ENCODE measurements at places on chromosomes 3 and 15.

DNA sequence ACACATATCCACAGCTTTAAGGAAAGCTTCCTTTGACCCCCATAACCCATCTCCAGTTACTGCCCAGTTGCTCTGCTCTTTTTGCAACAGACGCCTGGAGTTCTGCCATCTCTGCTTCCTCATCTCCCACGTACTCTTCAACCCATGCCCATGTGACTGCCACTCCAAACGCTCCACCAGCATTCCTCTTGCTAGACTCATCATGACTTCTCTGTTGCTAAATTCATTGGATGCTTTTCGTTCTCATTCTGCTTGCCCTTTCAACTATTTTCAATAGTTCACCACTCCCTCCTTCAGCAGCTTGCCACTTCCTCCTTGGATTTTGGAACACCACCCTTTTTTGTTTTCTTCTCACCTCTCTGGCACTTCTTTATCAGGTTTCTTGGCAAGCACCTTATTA, 2.7 kb upstream of the KNSTRN start:
- no peak overlapping the region for H3K27ac ChIP-seq
- peaks cover 16% of the 10 kb centered on the region for H3K27me3 ChIP-seq
- peaks cover 19% of the 10 kb centered on the region for H3K4me1 ChIP-seq
- H3K36me3 ChIP-seq, result peaks cover 14% of the 10 kb centered on the region

- no peak for DNase-seq
- H3K27me3 ChIP-seq, result no peaks in the 10 kb centered on the region
- H3K27ac ChIP-seq, result no peak overlapping the region
- no peaks in the 10 kb centered on the region for H3K36me3 ChIP-seq
- no peaks in the 10 kb centered on the region for H3K4me1 ChIP-seq
These were observed 292.0 kb downstream of the TBL1XR1 start for GRCh38 chr3:176905331-176905730.

GRCh38 chr3:185950728-185951127, 12.9 kb upstream of the TRA2B start:
- H3K36me3 ChIP-seq, result no peaks in the 10 kb centered on the region
- no peak overlapping the region for H3K27ac ChIP-seq
- H3K4me3 ChIP-seq, result no peak overlapping the region
- no peak for DNase-seq
- peaks cover 28% of the 10 kb centered on the region for H3K27me3 ChIP-seq

- no peak overlapping the region for H3K4me3 ChIP-seq
- no peak for DNase-seq
- no peaks in the 10 kb centered on the region for H3K27me3 ChIP-seq
- H3K4me1 ChIP-seq, result no peaks in the 10 kb centered on the region
- H3K27ac ChIP-seq, result no peak overlapping the region
These were observed 104.7 kb upstream of the SLC7A14 start for GRCh38 chr3:170690661-170690981.

DNA sequence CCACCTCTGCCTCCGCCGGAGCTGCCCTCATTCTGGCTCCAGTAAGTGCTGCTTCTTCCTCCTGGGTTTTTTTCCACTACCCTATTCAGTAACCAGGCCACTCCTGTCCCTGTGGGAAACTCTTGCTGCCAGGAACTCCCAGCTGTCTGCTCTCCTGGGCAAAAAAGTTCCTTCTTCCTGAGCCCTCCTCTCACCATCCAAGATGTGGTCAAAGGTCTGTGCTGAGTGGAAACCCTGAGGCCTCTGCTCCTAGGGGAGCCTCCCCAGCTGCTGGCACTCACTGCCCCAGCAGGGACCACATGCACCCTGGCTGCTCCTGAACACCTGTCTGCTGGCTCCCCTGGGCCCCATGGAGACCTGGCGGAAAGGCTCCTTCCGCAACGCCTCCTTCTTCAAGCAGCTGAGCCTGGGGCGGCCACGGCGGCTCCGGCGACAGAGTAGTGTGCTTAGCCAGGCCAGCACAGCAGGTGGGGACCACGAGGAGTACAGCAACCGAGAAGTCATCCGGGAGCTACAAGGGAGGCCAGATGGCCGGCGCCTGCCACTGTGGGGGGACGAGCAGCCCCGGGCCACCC, 454 bp downstream of the C15orf62 start:
- H3K27me3 ChIP-seq, result no peaks in the 10 kb centered on the region
- peak overlapping the region; percentile 90 for H3K27ac ChIP-seq
- H3K36me3 ChIP-seq, result peaks cover 26% of the 10 kb centered on the region
- no peak for DNase-seq
- peaks cover 36% of the 10 kb centered on the region for H3K4me1 ChIP-seq

DNA sequence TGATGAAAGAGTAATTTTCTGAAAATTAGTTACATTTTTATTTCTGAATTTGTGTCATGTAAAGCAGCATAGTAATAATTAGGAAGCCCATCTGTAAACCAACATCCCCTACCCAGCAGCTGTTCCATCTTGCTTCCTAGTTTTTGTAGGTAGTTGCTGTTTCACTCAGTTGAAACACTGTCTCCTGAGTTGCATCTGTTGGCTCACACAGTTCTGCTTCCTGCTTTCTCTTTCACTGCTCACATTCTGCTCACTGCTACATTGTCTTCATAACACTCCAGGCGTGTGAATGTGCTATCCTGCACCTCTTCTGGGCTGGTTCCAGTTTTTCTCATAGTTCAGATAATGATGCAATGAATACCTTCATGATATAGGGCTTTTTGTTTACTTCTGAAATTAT, 123.4 kb downstream of the EPHB1 start:
- no peak overlapping the region for H3K27ac ChIP-seq
- no peaks in the 10 kb centered on the region for H3K27me3 ChIP-seq
- no peaks in the 10 kb centered on the region for H3K4me1 ChIP-seq
- no peaks in the 10 kb centered on the region for H3K36me3 ChIP-seq
- H3K4me3 ChIP-seq, result no peak overlapping the region

DNA sequence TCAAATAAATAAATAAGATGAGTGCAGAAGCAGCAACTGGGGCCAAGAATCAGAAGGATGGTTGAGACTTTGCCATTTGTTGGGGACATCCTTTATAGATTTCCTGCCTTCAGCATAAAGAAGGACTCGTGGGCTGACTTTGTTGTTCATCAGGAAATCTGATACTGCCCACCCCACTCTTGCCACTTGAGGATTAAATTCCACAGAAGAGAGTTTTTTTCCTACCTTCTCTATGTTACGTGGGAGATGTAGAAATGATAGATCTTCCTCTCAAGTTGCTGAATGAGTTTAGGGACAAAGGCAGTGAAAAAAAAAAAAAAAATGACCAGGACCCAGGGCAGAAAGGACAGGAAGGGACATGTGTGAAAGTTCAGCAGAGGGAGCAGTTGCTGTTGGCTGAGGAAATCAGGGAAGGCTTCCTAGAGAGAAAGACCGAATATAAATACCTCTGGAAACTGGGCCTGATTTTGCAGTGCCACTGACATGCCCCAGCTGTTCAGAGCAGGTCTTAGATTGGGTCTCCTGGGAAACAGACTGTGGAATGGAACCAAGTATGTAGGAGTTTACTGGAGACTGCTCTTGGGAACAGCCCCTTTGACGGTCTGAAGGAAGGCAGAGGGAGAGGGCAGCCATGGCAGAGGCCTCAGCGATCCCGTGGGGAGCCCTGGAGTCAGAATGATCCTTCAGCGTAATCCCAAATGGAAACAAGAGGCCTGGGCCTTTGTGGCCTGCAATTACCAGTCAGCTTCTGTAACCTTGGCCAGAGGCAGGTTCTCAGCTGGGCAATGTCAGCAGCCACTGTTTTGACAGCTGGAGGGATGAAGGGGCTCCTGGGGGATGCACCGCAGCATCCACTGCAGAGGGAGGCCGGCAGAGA, 50.9 kb downstream of the C3orf20 start:
- no peaks in the 10 kb centered on the region for H3K36me3 ChIP-seq
- no peak for DNase-seq
- no peak overlapping the region for H3K27ac ChIP-seq
- H3K4me3 ChIP-seq, result no peak overlapping the region

DNA sequence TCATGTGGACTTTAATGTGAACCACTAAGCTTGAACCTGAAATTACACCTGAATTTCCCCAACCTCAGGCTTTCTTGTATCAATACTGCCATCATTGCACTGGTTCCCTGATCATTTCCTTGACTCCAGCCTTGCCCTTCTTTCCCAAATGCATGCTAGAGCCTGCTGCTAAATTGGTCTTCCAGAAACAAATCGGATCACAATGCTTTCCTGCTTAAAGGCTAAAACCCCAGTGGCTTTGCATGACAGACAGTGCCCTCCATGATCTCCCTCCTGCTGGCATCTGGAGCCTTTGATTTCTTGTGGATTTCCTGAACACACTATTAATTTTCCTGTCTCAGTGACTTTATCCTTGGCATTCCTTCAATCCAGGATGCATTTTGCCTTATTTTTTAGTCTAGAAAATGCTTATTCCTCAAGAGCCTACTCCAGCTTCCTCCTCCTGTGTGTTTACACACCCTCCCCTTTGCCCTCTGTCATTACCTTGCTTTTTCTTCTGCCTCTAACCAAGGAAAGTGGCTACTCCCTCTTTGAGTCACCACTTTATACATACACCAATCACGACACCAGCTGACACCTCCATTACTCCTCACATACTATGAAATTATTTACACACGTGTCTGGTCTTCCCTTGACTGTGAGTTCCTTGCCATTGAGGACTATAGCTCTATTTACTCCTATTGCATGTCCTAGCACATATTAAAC, 214.6 kb downstream of the KCNAB1 start:
- H3K4me3 ChIP-seq, result no peak overlapping the region
- DNase-seq, result no peak
- no peak overlapping the region for H3K27ac ChIP-seq
- H3K27me3 ChIP-seq, result peaks cover 12% of the 10 kb centered on the region
- no peaks in the 10 kb centered on the region for H3K4me1 ChIP-seq
- H3K36me3 ChIP-seq, result no peaks in the 10 kb centered on the region

- H3K4me1 ChIP-seq, result peaks cover 12% of the 10 kb centered on the region
- peaks cover 12% of the 10 kb centered on the region for H3K36me3 ChIP-seq
- no peaks in the 10 kb centered on the region for H3K27me3 ChIP-seq
- DNase-seq, result no peak
- no peak overlapping the region for H3K4me3 ChIP-seq
These were observed 11.0 kb downstream of the TRPM7 start for GRCh38 chr15:50675535-50676144.

GRCh38 chr3:141124715-141125114, 73.6 kb downstream of the SPSB4 start:
- DNase-seq, result no peak
- H3K36me3 ChIP-seq, result no peaks in the 10 kb centered on the region
- H3K4me1 ChIP-seq, result no peaks in the 10 kb centered on the region
- H3K4me3 ChIP-seq, result no peak overlapping the region

DNA sequence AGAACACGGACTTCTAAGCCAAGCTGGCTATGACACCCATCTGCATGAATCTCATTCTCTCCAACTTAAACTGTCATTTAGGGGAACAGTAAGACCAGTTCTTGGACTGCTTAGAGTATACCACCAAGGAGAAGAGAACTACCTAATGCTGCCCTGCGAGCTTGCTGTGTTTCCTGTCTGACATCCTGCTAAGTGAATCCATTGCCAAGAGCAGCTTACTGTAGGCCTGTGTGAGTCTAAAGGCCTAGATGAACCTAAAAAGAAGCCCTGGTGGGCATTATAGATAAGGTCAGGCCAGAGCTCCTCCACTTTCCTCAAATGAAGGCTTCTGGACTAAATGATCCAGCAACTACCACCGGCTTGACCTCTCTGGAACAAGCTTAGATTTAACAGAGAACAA, 15.0 kb downstream of the LZTFL1 start:
- no peaks in the 10 kb centered on the region for H3K4me1 ChIP-seq
- H3K27me3 ChIP-seq, result no peaks in the 10 kb centered on the region
- no peak overlapping the region for H3K27ac ChIP-seq
- DNase-seq, result no peak

- H3K4me1 ChIP-seq, result peaks cover 14% of the 10 kb centered on the region
- no peak for DNase-seq
- no peak overlapping the region for H3K4me3 ChIP-seq
- no peak overlapping the region for H3K27ac ChIP-seq
These were observed 59.2 kb downstream of the RSRC1 start for GRCh38 chr3:158169091-158169491.

DNA sequence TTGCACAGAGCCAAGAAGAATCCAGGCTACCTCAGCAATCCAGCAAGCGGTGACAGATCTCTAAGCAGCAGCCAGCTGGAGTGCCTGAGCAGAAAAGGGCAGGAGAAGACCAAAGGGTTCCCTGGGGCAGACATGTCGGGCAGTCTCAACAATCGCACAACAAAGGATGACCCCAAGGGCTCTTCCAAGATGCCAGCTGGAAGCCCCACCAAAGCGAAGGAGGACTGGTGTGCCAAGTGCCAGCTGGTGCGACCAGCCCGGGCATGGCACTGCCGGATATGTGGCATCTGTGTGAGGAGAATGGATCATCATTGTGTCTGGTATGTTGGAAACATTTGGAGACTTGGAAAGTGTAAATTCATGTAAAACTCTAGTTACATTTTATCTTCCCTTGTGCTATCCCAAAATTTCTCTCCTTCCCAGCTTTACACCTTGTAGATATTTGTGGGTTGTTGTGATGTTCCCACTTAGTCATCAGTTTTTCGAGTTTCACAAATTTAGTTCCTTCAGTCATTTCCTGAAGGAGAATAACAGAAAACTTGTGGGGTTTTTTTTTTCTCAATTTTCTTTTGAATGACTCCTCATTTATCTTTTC, 6.4 kb downstream of the ZDHHC23 start:
- peaks cover 17% of the 10 kb centered on the region for H3K4me1 ChIP-seq
- H3K27ac ChIP-seq, result no peak overlapping the region
- no peak overlapping the region for H3K4me3 ChIP-seq
- no peaks in the 10 kb centered on the region for H3K36me3 ChIP-seq
- H3K27me3 ChIP-seq, result peaks cover 7% of the 10 kb centered on the region

DNA sequence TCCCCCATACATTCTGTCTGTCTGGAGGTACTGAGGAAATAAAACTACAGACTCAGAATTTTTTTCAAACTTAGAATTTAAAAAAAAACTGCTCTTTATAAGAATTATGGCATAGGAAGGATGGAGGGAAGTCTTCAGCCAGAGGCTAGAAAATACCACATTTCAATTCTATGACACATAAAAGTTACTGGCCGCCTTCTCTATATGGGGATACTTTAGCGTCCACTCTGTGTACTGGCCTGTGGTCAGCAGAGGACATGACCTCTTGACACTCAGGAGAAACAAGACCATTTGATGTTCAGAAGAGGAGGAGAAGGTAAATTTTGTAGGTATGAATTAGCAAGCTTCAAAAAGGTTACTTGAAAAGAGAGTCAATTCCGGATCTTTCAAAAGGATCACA, 417.4 kb downstream of the MFSD1 start:
- no peak for DNase-seq
- no peaks in the 10 kb centered on the region for H3K4me1 ChIP-seq
- H3K4me3 ChIP-seq, result no peak overlapping the region
- H3K36me3 ChIP-seq, result no peaks in the 10 kb centered on the region
- H3K27me3 ChIP-seq, result no peaks in the 10 kb centered on the region

- no peaks in the 10 kb centered on the region for H3K4me1 ChIP-seq
- no peak overlapping the region for H3K4me3 ChIP-seq
- no peaks in the 10 kb centered on the region for H3K36me3 ChIP-seq
- H3K27ac ChIP-seq, result no peak overlapping the region
- DNase-seq, result no peak
These were observed 110.9 kb downstream of the MYRIP start for GRCh38 chr3:39920271-39920670.
